ENCODE measurements at places on chromosomes 3 and 15.

- DNase-seq: no peak
Observed at GRCh38 chr15:37080261-37080921, 20.0 kb downstream of the MEIS2 start.

- no peak for DNase-seq
Observed at GRCh38 chr3:137692803-137693431, 71.2 kb upstream of the SOX14 start.

DNA sequence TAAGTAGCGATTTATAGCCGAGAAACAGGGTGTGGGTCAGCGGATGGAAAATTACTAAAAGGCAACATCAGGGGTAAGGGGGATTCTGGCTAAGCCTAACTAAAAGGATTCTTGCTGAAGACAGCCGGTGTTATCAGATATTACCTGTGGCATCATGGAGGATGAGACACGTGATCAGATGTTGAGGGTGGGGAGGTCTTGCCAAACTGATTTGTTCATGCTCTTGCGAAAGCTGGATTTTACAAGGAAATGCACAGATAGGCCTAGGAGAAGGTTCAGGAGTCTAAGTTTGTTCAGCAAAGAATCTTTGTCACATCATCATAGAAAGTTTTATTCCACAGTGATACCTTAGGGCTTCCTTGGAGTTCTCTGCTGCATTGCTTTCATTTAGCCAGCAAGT lies 396.8 kb upstream of the TBL1XR1 start:
- DNase-seq: no peak

GRCh38 chr15:77753281-77753873 lies 120.7 kb upstream of the LINGO1 start:
- DNase-seq: peak; percentile 8

- DNase-seq: no peak
Observed at GRCh38 chr3:108598375-108598774, 8.9 kb downstream of the DZIP3 start.

- no peak for DNase-seq
Observed at GRCh38 chr3:112815981-112816380, 30.7 kb downstream of the CD200R1L start.

DNA sequence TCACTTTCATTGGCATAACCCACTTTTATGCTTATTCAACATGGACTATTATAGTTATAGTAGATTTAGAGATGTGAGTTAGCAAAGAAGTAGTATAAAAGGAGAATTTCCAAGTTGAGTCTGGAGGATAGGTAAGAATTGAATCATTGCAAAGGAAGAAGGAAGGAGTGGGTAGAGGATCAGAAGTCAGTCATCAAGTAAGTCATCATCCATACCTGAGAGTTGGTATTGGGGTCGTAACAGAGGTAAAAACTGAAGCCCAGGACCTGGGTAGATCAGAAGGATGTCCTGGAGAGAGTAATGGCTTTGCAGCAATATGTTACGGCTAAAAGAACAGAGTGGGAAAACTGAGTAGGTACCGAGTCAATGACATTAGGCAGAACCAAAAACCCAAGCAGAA lies 265.7 kb downstream of the SUCLG2 start:
- no peak for DNase-seq

GRCh38 chr15:67968966-67969365 lies 85.1 kb upstream of the PIAS1 start:
- DNase-seq: no peak

- no peak for DNase-seq
Observed at GRCh38 chr15:20344601-20345400, 196.8 kb downstream of the GOLGA6L6 start.

DNA sequence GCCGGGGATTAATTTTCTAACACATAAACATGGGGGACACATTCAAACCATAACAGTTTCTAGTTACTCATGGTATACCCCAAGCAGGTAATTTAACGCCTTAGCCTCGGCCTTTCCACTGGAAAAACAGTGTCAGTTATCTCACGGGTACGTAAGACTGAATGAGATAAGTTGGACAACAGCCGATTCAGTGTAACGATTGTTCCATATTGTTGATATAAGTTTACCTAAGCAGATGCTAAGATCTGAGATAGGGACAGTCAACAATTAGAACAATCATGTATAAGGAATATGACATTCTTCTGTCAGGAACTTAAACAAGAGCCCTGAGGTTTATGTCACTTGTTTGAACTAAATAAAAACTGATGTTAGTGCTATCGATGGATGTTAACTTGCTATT lies 130.8 kb downstream of the GHSR start:
- no peak for DNase-seq

DNA sequence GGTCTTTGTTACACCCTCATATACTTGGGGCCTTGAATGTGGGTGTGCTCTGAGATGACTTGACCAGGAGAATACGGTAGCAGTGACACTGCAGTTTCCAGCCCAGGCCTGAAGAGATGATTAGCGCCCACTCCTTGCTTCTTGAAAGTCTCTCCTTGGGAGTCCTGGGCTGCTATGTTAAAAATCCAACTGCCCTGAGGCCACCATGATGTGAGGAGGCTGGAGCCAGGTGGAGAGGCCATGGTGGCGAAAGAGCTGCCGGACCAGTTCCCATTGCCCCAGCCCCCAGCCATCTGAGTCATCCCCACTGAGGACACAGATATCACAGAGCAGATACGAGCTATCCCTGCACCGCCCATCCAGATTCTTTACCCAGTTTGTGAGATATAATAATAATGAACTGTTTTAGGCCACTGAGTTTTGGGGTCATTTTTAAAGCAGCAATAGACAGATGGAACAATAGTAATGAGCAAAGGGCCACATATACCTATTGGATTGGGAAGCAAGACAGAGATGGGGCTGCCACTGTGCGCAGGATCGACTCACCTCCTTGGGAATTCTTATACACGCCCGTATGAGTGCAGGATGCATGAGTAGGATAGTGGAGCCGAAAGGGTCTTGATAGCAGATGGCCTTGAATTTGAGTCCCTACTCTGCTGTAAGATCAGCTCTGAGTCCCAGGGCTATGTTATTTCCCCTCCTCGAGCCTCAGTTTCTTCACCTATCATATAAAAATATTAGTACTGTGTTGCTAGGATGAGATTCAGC lies 12.1 kb upstream of the GATA2 start:
- no peak for DNase-seq

GRCh38 chr3:139505829-139506386 lies 29.6 kb upstream of the RBP2 start:
- DNase-seq: no peak

Measured in LHCN-M2 (cell line).